Breast epithelium (tissue), 4 donors: ENCODE measurements at places on chromosomes 4 and X. TPM values are rescaled to one million over a fixed set of nuclear protein-coding genes. Genes with fewer than 3 reads are reported as not detected.

GRCh38 chrX:327660-328126, 9.1 kb upstream of the GTPBP6 start:
- peak; percentile 48 for DNase-seq

DNA sequence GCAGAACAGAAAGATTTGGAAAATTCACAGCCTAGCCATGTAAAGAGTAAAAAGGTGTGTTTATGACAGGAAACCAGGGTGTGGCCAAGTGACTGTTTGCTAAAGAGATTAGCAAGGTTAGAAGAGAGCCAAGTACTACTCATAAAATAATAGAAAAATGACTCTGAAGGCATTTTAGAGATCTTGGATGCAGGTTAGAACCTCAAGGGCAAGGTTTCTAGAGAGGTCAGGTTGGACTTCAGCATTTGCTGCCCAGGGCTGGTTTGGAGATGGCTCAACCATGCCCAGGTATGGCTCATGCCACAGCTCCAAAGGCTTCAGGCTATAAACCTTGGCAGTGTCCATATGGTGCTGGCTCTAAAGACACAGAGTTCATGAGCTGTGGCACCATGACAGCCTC, 40.6 kb upstream of the ADGRA3 start:
- no peak for DNase-seq

DNA sequence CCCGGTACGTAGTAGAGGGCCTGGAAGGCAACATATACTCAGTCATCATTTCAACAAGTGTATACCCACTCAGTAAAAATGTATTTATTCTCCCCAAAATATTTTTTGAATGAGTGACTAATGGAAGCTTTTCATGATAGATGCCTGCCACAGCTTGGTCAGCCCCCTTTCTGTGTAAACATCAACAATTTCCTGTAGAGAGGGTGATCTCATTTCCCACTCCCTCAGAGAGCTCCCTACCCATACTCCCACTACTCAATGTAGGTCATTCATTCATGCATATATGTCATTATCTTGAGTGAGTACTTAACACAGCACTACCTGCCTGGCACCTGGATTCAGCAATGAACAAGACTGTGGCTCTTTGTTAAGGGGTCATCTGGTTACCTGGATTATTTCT, 81.9 kb downstream of the STK32B start:
- no peak for DNase-seq

- no peak for DNase-seq
Observed at GRCh38 chr4:78742300-78742699, 33.9 kb upstream of the BMP2K start.

GRCh38 chr4:5444918-5445517, 263.3 kb downstream of the EVC2 start:
- peak; percentile 24 for DNase-seq

DNA sequence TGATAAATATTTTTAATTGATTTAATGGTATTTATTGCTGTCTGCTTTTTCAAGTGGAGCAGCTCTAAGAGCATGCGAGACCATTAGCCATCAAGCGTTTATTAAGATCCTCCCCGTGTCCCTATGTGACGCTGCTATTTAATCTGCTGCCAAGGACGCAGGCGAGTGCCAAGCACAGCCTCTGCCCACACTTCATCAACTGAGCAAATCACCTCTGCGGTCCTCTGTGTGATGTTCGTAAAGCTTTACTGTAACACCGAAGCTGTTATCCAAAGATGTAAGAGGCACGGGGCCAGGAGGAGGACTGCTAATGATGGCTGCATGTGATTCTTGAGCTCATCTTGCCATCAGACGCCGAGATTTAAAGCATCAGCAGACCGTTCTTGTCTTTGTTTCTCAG, 79.5 kb downstream of the STOX2 start:
- no peak for DNase-seq

GRCh38 chrX:45622042-45622423, 421.4 kb upstream of the DIPK2B start:
- DNase-seq: no peak

DNA sequence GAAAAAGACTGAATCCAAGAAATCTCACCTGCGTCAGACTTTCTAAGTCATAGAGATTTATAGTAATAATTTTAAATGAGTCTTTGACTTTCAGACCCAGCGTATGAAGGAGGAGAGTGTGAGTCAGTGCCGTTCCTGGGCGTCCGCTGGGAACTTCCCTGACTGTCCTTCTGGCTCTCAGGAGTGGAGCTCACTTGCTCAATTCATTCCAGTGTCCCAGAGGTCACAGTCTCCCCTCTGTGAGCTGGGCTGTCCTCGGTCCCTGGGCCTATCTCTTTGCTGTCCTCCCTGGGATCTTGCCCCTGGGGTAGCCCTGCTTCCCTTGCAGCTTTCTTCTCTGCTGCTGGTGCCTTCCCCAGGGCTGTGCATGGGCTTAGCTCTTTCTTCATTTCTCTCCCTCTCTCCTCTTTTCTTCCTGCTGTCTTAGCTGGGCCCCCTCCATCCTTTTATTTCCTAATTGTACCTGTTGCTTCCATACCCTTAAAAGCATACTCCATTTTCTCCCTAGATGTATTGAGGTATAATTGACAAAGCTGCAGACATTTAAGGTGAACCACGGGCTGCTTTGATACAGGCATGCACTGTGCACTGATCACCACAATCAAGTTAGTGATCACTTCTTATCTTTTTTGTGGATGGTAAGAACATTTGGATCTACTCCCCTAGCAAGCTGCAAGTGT, 11.6 kb downstream of the SORBS2 start:
- DNase-seq: no peak

GRCh38 chr4:85842540-85842939, 367.6 kb downstream of the ARHGAP24 start:
- no peak for DNase-seq

- DNase-seq: no peak
Observed at GRCh38 chrX:9610771-9611392, 146.0 kb downstream of the TBL1X start.

- DNase-seq: no peak
Observed at GRCh38 chr4:65825116-65825753, 154.9 kb upstream of the EPHA5 start.

DNA sequence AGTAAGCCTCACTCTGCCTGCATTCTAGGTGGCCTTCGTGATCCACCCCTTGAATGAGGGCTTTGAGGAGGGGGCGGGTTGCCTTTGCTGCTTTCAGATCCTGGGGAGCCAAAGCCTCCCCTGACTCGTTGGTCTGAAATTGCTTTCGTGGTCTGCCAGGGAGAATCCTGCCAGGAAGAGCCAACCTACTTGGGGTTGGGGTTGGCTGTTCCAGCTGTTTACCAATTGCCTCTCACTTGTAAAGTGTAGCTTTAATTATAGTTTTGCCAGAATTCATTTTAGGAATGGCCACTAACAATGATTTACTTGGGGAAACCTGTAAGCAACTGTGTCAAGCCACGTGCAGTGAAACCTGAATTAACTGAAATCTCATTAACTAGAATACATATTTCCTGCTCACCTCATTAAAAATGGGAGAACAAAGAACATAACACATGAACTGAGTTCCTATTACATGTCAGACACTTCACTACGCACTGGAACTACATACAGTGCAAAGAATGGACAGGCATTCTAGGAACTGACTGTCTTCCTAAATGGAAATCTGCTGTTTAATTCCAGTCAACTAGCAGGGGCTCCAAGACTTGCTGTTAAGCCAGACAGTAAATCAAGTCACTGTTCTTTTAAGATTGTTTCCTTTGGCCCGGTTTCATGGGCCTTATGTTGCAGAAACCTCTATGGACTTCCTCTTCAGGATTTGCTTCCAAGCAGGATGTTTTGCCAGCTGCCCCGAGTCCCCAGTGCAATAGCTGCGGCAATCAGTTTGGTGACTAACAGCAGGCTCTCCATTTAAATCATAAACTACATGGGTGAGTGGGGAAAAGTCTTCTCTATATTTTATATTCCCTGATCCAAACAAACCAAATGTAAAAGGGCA, 16.4 kb upstream of the NKRF start:
- no peak for DNase-seq

Gene LINC00632
- total RNA-seq: 616 TPM

Gene RASSF6
- 4.6 TPM for total RNA-seq

Gene DRP2
- total RNA-seq: under 0.01 TPM

Gene TMPRSS11A
- not detected for total RNA-seq

Gene NSUN7
- total RNA-seq: 9.5 TPM

Gene HNRNPH2
- 83.9 TPM for total RNA-seq
